Testis (tissue), 5 donors: ENCODE measurements at places on chromosomes 5 and 9. TPM values are rescaled to one million over a fixed set of nuclear protein-coding genes. Genes with fewer than 3 reads are reported as not detected.

GRCh38 chr9:32161209-32161608, 223.2 kb upstream of the ACO1 start:
- DNase-seq: no peak

GRCh38 chr9:20640331-20641187, 18.3 kb upstream of the MLLT3 start:
- DNase-seq: peak; percentile 30

GRCh38 chr9:121990600-121991306, 102.4 kb downstream of the TTLL11 start:
- no peak for DNase-seq

DNA sequence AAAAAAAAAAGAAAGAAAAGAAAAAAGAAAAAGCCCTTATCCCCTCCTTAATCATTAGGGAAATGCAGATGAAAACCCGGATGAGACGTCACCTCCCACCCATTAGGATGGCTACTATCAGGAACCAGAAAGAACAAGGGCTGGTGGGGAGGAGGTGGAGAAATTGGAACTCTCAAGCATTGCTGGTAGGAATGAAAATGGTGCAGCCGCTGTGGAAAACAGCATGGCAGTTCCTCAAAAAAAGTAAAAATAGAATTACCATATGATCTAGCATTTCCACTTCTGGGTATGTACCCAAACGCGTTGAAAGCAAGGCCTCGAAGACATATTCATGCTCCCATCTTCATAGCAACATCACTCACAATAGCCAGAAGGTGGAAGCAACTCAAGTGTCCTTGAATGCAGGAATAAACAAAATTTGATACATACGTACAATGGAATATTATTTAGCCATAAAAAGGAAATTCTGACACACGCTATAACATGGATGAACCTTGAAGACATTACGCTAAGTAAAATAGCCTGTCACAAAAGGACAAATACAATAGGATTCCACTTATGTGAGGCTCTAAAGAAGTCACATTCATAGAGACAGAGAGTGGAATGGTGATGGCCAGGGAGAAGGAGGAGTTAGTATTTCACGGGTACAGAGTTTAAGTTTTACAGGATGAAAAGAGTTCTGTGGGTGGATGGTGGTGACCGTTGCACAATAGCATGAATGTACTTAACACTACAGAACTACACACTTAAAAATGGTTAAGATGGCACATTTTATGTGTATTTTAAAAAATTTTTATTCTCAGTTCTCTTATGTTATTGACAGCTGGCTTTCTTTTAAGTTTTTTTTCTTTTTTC, 166.8 kb upstream of the IER5L start:
- no peak for DNase-seq

DNA sequence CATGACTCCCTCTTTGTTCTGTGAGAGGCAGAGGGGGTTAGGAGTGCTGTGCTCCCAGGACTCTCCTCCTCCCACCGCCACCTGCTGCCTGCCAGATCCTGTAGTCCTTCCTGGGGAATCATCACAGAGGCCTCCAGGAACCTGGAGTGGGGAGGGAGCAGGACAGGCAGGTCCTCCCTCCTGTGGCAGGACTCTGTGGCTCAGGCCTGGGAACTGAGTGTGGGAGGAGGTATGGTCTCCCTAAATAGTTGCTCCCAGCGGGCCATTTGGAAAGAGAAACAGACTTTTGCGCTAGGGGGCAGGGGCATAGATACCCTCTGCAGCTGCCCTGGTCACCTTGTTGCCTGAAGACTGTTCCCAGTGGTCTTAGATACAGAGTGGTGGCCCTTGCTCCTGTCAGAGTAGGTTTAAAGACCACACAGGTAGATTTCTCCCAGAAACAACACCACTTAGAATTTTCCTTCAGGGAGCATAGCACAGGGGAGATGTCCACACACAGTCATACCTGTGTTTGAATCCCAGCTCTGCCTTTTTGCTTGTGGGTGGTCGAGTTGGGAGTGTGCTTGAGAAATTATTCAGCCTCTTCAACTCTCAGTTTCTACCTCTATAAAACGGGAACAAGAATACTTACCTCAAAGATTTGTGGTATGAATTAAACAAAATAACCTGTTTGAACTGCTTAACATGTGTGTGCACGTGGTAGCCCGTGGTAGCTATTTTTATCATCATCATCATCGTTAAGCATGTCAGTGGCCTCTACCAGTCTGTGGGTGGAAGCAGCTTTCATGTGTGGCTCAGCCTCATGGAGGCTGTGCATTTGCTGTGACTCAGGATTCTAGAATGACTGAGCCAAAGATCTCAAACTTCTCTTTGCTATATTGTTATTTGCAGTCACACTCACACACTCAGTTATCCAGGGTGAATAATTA, 55.8 kb downstream of the SLC22A5 start:
- no peak for DNase-seq

Gene OBP2B
- total RNA-seq: 53.0 TPM

- peak; percentile 44 for DNase-seq
Measured at GRCh38 chr5:141778206-141778605, 96.2 kb upstream of the ARAP3 start.
